ENCODE measurements at places on chromosomes 1 and 21.

- peak; percentile 43 for DNase-seq
Observed at GRCh38 chr1:1014799-1015681, 1.7 kb downstream of the ISG15 start.

GRCh38 chr1:37553598-37553926 lies 531 bp downstream of the SNIP1 start:
- no peak for DNase-seq

- DNase-seq: no peak
Observed at GRCh38 chr1:170200161-170200560, 54.4 kb downstream of the NTMT2 start.

DNA sequence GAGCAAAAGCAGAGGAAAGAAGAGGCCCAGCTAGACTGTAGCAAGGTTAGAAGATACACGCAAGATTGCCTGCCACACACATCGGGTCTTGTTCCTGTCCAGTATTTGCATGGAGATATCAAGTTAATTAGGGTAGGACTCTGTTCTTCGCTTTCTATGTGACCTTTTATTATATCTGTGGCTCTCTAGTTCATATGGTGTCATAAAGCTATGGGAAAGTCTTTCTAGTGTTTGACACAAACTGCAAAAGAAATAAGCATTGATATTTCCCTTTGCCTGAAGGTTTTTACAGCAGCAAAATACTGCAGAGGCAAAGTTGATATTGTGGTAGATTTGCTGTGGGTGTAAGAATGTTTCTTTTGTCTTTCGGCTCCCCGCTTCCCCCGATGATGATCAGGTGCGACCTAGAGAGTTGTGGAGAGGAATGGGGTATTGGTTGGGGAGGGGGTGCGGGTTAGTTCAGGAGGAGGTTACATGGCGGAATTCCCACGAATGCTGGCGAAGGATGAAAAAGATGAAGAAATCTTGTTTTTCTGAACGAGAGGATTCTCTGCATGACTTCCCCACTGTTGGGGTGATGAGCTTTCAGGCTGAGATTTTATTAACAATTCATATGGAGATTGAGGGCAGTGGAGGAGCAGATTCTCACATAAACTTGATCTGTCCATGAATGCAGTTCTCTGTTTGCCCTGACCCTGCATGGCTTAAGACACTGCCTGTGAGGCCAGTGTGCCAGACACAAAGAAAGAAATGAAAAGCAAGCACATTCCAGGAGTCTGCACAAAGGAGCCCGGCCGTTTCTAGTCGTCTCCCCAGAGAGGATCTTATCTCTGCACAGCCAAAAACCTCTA lies 550.2 kb downstream of the USP25 start:
- DNase-seq: no peak

DNA sequence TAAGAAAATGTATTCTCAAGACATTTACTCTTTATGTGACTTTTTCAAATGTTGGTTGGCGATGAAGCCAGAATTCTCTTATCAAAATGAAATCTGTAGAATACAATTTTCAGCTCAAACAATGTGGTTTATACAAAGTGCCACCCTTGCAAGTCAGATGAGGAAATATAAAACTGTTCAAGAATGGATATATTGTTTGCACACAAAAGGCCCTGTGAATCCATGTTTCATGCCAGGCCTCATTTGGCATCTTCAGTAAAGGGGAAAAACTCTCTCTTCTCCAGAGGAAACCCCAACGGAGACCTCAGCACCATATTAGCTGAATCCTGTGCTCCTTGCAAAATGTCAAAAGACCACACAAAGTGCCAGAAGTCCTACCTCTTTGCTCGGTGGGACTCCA lies 310.4 kb downstream of the RRAGC start:
- no peak for DNase-seq

DNA sequence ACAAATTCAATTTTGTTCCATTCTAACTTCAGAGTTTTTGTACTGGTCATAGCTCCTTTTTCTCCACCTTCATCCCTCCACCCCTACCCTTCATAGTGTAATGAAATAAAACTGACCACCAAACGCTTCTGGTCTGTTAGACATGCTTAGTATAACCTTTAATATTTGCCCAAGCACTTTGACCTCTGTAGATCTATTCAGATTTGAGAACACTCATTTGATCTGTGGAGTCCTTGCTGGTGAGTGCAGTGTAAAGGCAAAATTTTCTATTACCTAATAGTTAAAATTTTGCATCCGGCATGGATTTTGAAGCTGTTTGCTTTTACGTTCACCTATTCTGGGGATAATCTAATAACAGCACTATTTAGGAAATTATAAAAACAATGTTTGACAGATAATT lies 41.2 kb downstream of the TMEM200B start:
- DNase-seq: no peak

DNA sequence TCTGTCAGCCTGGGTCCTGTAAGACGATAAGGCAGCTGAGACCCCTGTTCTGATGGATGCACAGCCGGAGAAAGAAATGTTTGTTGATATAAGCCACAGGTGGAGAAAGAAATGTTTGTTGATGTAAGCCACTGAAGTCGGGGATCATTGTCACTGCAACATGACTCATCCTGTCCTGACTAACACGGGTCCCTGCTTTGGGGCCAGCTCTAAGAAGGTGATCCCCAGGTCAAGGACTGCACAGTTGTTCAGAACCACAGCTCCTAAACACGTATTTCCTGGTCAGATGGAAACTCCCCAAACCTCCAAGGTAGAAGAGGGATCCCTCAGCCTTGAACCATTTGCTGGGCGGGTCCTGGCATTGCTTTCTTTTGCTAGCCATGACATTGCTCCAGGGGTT lies 86.4 kb upstream of the IGSF21 start:
- no peak for DNase-seq

DNA sequence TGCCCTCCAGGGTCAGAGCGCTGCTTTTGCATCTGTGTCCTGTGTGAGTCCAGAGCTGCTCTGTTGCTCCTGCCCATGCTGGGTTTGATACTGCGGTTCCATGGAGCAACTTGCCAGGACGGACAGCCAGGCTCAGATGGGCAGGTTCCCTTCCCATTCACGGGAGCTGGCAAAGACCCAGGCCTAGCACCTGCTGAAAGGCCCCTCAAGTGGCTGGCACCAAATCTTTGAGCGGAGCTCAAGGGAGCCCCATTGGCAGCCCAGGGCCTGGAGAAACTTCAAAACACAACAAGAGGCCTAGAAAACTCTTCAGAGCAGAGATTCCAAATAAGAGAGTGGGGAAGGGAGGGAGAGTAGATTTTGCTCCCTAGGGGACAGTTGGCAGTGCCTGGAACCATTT lies 97.2 kb downstream of the ACTL8 start:
- no peak for DNase-seq

GRCh38 chr21:28112511-28112910 lies 880.2 kb downstream of the LTN1 start:
- no peak for DNase-seq

- DNase-seq: no peak
Observed at GRCh38 chr21:31848326-31848985, 24.4 kb upstream of the HUNK start.

DNA sequence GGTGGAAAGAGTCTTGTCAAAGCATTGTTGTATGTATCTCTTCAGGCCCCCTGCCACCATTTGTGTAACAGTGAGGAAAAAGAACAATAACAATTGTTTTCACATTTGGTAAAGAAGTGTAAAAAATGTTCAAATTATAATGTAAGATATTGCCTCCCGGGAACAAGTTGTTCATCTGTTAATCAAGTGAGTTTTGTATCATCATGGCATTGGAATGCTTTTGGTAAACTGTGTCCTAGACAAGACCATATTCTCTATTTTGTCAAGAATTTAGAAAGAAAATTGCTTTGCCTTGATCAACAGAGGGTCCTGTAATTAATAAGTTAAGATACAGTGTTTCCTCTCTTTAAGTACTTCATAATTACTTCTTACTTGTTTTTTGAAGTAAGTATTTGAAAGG lies 692.0 kb upstream of the NR5A2 start:
- no peak for DNase-seq

- no peak for DNase-seq
Observed at GRCh38 chr1:20987831-20988825, 188.6 kb downstream of the EIF4G3 start.

DNA sequence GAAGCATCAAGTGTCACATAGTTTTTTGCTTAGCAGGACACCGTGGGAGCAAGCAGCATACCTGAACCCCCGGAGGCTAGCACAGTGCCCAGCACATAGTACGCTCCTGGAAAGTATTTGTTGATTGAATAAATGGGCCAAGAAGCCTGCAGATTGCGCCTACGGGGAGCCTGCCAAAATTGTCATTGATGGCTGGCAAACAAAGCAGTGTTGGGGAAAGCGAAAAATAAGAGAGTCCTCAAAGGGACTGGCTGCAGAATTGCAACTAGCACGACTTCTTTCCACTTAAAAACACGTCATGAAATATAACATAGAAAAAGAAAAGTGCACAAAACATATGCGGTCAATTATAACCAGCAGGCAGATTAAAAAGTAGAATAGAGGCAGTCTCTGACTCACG lies 125.2 kb upstream of the GALNT2 start:
- no peak for DNase-seq

GRCh38 chr1:154485106-154485505 lies 16.9 kb upstream of the TDRD10 start:
- DNase-seq: no peak

DNA sequence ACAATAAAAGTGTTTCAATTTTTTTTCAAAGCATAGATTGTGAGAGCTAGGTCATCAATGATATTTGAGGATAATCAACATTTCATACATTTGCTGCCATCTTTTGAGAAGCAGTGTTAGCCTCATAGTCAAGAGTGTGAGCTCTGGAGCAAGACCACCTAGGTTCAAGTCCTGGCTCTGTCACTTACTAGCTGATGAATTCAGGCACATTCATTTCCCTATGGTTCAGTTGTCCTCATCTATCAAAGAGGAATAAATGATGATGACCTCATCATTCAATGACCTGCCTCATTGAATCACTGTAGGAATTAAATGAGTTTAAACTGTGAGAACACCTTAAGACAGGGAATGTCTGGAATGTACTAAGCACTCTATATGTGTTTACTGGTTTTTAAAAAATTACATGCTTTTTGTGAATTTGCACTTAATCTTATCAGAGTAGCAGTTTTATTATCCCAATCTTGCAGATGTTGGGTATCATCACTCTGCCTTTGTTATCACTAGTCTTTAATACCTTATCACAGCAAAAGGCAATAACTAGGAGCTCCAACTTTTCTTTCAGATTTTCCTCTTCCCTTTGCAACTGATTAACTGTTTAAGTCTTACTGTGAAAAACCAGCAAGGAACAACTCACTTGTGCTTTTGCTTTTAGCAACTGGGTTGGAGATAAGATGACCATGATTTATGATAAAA lies 47.4 kb downstream of the SLC30A10 start:
- no peak for DNase-seq

GRCh38 chr1:112507921-112508277 lies 866 bp upstream of the WNT2B start:
- no peak for DNase-seq

DNA sequence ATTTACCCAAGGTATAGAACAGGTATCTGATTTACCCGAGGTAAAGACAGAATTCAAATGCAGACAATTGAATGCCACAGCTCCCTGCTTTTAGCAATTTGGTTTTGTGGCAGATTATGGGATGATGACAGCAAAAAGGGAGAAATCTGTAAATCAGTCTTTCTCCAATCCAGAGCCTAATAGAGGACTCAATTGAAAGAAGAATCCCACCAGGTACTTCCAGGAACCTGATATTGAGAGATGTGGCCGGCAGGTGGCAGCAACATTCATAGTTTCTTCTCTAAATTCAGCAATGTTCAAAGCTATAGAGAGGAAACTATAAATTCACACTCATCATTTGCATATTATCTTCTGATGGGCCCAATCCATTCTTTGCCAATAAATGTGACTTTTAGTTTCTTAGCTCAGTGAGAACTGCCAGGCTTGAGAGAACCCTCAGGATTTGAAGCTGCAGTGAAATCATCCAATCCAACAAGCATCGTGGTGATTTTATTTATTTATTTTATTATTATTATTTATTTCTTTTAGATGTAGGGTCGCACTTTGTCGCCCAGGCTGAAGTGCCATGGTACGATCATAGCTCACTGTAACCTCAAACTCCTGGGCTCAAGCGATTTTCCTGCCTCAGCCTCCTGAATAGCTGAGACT lies 9.8 kb upstream of the PHACTR4 start:
- peak; percentile 81 for DNase-seq

DNA sequence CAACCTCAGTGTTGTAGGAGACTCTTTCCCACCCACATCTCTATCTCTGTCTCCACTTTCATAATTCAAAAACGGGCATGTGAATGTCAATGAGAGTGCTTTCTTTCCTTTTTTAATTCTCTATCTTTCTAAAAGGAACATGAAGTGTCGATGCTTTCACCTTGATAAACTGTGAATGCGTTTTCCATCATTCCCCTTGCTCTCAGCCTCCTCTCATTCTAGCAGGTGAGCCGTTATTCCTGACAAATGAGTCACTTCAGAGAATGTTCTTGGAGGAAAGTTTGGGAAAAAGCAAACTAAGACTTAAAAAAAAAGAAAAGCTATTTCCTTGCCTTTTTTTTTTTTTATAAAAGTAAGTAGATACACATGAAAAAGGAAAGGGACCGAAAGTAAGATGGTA lies 226.0 kb upstream of the C1orf87 start:
- DNase-seq: no peak

DNA sequence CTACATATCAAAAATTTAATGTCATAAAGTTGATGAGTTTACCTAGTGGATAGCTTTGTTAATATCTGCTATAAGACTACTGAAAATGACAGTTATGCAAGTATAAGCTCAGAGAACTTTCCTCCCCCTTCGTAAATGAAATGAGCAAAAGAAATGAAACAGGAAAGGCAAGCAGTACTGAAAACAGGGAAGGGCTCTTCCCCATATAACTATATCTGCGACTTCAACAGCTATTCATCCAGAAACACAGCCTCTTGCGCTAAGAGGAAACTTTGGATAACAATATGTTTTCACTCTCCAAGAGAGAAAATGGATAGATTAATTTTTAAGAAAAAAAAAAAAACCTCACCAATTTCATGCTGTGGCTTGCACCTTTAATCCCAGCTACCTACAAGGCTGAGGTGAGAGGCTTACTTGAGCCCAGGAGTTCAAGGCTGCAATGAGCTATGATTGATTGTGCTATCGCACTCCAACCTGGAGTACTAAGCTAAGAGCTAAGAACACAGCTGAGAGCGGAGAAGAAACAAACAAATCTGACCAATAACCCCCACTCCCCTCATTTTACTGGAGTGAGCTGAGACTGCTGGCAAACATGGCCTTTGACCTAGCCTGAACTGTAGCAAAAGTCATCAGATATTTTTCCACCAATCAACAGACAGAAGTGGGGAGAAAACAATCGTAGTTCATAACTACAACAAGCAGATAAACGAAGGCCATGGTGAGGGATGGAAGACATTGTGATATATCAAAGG lies 29.0 kb downstream of the METTL18 start:
- DNase-seq: no peak

Measured in suppressor macrophage (primary cell).